ENCODE measurements at places on chromosomes 1 and 21.

- no peak for DNase-seq
These were observed 62.1 kb downstream of the GNG12 start for GRCh38 chr1:67771152-67771551.

GRCh38 chr1:209430821-209431259 lies 152.7 kb upstream of the CAMK1G start:
- no peak for DNase-seq

GRCh38 chr1:234907940-234908405 lies 220.7 kb downstream of the TOMM20 start:
- no peak for DNase-seq

DNA sequence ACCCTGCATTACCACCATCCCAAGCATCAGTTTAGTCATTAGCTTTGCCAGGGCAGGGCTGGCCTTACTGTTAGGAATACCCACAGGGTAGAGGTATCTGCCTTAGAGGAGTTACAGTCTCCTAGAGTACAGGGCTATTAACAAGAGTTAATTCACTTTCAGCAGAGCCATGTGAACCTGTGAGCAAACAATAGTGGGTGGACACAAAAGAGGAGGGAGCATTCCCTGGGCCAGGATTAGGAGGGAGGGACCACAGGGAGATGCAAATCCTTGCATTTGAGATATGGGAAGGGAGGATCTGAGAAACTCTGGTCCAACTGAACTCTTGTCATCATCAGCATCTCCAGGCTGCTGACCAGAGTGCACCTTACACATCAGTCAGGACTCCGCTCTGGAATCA lies 51.1 kb upstream of the IGSF21 start:
- DNase-seq = no peak

DNA sequence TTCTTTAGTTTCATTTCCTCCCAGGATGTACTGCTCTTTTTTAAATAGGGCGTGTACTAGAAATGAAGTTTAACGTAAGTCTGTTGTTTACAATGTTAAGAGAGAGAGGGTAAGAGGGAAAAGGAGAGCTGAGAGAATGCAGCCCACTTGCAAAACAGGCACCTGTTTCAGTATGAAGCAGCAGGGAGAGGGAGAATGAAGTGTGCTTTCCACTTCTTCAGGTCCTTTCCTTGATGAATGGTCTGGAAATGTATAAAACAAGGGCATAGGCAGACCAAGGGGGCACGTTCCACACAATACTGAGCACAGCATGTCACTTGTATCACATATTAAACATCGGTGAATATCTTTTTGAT lies 2.0 kb downstream of the KCNA3 start:
- no peak for DNase-seq
